ENCODE measurements at places on chromosomes 5 and 9. TPM values are rescaled to one million over a fixed set of nuclear protein-coding genes. Genes with fewer than 3 reads are reported as not detected.

The CDH6 gene
- total RNA-seq: not detected

GRCh38 chr9:97737429-97737828 is 40.3 kb upstream of the XPA start:
- DNase-seq: no peak

The S100Z gene
- 0.75 TPM for total RNA-seq

- DNase-seq: no peak
Observed at GRCh38 chr9:80378669-80379293, 807.0 kb downstream of the TLE4 start.

DNA sequence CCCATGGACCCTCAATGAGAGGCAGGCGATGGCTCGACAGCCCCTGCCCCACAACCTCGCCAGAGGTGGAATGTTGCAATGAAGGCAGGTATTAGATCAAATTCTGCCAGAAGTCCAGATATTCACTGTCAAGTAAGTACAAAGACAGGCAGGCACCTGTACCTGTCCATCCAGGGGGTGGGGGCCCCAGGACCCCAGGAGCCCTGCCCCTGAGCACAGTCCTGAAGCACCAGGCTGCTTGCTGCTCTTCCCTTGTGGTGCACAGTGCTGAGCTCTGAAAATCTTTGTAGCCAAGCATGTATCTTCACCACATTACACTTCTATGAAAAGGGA is 26.2 kb upstream of the HMCN2 start:
- no peak for DNase-seq

The RFESD gene
- total RNA-seq: 8.9 TPM

DNA sequence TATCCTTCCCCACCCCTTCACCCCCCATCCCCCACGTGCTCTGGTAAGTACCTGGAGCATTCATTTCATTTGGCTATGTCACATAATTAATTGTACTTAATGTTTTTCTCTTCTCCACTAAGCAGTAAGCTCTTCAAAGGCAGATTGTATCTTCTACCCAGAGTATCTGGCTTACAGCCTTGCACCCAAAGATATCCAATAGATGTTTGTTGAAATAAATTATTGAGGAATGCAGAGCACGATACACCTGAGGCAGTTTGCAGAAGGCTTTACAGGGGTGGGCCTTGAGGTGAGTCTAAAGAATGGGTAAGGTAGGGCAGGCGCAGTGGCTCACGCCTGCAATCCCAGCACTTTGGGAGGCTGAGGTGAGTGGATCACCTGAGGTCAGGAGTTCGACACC is 2.5 kb upstream of the SOWAHA start:
- DNase-seq: no peak

- DNase-seq: no peak
Observed at GRCh38 chr9:88587182-88587581, 52.2 kb downstream of the NXNL2 start.

DNA sequence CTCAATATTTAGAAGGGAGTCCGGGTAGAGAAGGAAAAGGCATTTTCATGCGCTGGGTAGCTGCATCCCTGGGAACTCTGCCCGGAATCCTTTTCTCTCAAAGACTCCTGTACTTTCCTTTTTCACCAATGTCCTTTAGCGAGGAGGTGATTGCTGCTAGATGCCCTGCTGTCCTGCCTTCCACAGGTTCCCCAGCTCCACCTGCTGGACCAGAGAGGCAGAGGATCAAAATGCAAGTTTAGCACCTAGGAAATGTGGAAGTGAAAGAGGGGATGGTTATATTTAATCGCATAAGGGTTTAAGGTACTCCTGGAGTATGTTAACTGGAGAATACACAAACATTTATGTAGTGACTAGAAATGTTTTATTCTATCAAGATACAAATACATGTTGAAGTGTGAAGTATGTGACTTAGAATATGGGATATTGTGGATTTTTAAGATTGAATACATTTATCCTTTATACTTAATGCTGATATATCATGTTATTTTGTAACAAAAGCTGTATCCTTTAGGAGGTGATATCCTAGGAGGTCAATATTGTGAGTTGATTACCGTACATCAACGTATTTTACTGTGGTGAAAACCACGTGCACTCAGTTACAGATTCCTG is 145.7 kb downstream of the ARHGAP26 start:
- no peak for DNase-seq

GRCh38 chr5:33713136-33713765 is 178.5 kb downstream of the ADAMTS12 start:
- no peak for DNase-seq

- DNase-seq: no peak
Observed at GRCh38 chr5:6431214-6432195, 17.2 kb upstream of the UBE2QL1 start.

DNA sequence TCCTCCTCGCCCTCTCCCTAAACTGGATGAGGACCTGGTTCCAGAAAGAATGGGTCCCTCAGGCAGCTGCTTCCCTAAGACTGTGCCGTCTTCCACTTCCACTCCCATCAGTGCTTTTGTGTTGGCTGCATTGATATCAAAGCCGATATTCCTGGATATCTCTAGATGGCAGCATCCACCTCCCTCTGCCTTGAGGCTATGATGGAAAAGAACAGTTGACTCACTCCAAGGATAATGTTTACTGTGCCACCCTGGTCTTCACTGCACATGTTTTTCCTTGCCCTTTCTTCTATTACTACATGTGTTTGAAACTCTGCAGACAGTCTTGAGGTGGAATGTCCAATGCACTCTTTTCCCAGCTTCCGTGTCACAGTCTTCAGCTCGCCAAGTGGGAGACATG is 211.6 kb downstream of the MAST4 start:
- no peak for DNase-seq

- no peak for DNase-seq
Observed at GRCh38 chr9:20436476-20437195, 185.7 kb downstream of the MLLT3 start.

GRCh38 chr5:142206801-142207200 is 98.2 kb downstream of the NDFIP1 start:
- no peak for DNase-seq

DNA sequence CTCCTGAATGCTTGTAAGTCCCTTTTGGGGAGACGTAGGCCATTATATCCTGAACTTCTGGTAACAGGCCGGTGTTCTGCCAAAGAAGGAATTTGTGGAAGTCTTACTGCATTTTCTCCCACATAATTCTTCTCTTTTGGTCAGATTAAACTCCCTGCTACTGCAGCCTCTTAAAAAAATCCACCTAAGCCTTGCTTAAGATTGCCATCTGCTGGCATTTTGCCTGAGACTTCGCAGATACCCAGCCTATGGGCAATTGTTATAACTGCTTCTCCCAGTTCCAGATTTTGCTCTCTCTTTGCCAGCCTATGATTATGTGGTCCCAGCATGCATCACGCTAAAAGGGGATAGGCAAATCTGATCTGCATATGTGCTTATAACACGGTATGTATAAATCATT is 391.6 kb upstream of the CHD1 start:
- DNase-seq: no peak

DNA sequence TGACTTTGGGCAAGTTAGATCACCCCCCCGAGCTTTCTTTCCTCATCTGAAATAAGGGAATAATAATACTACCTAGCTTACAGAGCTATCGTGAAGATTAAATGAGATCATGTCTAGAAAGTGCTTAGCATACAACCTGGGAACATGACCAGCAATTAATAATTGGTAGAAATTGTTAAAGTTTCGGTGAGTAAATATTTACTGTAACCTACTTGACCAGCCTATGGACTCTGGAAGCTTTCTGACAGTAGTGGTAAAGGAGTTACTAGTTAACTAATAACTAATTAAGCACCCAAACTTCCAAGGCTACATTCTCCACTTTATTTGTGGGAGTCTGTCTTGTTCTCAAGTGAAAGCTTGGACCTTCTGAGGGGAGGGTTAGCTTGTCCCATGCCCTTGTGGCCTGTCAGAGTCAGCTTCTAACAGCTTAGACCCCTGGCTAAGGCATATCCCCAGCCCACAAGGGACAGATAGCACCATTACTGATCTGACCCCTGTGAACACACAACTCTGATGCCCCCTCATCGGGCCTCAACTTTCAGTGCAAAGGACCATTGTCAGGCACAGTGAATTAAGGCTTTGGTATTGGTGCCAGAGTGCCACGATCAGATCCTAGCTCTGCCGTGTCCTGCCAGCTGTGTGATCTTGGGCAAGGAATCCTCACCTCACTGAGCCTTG is 58.7 kb upstream of the SAP30L start:
- DNase-seq: no peak

The GKAP1 gene
- total RNA-seq: 4.3 TPM

DNA sequence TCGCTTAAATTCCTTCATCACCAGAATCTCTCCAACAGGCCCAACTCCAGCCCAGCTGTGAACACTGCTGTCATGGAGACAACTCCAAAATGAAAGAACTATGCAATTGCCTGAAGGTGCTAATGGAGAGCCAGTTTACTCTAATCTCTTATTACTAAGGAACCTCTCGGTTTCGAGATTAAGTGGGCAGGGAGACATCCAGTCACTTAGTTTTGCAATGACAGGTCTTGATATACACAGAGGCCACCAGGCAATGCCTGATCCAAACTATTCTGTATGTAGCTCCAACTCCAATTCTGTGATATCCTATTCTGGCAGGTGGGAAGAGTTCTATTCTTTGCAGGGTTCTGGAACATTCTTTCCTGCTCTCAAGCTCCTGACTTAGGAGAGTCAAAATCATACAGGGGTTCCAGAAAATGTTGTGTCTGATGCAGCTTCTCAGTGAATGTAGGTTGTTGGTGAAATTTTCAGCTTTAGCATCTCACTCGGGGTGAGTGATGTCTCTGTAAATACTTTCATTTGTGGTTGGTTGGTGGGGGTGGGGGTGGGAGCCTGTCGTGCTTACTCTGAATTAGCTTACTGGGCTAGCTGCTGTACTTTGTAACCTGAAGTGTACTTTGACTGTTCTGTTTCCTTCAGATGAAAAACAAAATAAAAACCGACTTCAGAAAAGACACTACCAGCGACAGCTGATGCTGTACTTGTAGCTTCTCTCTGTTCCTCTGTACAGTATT is 170.9 kb downstream of the PALM2AKAP2 start:
- DNase-seq: no peak

The MTX3 gene
- total RNA-seq: 23.4 TPM

DNA sequence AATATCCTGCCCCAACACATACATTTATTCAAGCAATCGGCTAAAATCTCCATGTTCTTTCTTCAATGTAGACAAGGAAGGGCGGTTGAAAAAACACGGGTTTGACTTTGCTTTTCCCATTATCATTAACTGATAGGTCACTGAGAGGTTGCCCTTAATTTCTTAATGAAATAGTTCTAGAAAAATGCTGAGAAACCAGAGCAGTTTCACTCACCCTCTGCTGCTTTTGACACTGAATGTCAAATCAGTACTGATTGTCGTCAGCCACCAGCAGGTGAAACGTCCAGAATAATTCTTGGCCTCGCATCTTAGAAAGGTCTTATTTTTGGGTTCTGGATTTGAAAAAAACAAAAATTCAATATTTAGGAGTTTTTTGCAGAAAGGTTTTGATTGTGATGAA is 8.1 kb downstream of the IL12B start:
- DNase-seq: no peak

The TJP2 gene
- total RNA-seq: 33.4 TPM

- DNase-seq: no peak
Observed at GRCh38 chr9:79569814-79570447, 1.8 kb upstream of the TLE4 start.

The MUSK gene
- total RNA-seq: not detected

- no peak for DNase-seq
Observed at GRCh38 chr5:81698813-81699212, 52.1 kb downstream of the SSBP2 start.

GRCh38 chr5:80215523-80215922 is 40.3 kb downstream of the SERINC5 start:
- no peak for DNase-seq

The CYLC2 gene
- total RNA-seq: not detected

The CCL28 gene
- 18.9 TPM for total RNA-seq

- DNase-seq: no peak
Observed at GRCh38 chr5:39224196-39224761, 4.9 kb upstream of the FYB1 start.

DNA sequence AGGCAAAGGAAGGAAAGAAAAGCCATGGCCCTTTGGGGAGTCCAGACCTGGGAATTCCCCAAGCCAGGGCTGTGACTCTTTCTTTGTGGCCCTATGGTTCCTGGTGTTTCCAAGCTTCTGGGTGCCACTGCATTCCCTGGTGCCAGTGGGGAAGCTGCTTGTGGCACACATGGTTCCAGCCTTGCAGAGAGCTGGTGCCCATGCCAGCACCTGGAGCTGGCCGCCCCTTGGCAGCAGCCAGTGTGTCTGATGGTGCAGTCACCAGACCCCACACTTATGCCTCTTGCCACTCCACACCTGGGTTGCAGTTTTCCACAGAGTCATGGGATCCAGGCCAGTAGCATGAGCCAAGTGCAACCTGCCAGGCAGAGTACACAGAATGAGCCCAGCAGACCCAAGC is 1495.3 kb upstream of the NUDT12 start:
- DNase-seq: no peak

DNA sequence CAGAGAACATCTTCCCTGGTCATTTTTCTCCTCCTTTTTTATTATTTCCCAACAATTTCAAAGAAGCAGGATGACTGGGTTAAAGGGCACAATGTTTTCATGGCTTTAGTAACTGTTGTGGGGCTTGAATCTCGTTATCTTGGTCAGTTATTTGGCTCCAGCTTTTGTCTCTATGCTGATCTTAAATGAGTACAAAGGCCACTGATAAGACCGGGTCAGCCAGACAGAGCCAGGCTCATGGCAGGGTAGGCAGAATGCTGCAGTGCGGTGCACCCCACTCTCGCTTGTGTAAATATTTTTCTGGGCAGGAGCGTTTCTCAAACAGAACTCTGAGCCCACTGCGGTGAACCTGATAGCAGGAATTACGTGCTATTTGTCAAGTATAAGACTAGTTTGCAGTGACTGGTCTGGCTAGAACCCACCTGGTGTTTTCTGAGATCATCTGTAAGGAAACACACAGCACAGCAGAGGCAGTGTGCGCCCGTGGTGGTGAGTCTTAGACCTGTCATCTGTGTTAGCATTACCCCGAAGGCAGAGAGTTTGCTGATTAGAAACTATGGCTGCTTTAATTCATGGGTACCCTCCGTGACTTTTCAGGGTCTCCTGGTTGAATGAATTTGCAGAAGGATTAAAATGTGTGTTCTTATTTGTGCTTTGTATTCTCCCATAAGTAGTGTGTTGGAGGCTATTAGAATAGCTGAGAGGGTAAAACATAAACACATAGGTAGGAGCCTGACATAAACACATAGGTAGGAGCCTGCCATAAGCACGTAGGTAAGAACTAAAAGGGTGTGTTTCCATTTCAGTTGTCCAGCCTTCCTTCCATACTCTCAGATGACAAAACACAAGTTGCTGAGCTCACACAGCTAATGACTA is 158.6 kb upstream of the DMRT1 start:
- DNase-seq: no peak

The WHRN gene
- total RNA-seq: 5.2 TPM

The ISL1 gene
- not detected for total RNA-seq

GRCh38 chr5:2752821-2753439 is 1.5 kb upstream of the IRX2 start:
- no peak for DNase-seq

DNA sequence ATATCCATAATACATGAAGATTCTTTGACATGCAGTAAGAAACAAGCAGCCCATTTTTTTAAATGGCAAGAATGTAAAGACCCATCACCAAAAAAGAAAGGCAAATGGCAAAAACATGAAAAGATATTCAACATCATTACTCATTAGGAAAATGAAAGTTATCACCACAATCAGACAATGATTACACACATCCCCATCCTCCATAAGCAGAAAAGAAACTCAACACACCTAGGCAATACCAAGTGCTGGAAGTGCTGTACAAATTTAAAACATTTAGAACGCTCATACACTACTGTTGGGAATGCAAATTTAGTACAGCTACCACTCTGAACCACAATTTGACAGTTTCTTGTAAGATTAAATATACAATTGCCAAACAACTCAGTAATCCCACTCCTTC is 466.7 kb downstream of the ACTL7B start:
- no peak for DNase-seq

Data from activated naive CD4-positive, alpha-beta T cell treated with anti-CD3 and anti-CD28 coated beads, Interleukin-2, amount 50 U/mL, for 72 hours (primary cell).